Inflammatory macrophage treated with lipopolysaccharide for 1 hour (primary cell): ENCODE measurements at places on chromosomes 6 and 20.

DNA sequence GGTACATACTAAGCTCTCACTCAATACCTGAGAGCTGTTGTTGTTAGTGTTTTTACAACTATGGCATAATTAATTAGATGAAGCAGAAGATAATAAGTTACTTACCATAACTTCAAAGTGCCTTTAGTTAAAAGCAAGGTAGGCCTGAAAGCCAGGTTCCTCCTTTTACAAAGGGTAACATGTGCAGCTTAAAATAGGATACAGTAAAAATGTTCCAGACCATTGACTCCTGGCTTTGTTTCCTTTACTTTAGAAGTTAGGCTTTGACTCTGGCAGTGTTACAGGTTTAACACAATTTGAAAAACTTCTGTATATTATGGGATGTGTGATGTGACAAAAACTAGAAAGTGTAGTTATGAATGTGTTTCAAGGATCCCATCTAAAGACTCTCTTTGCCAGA lies 522.5 kb downstream of the EPM2A start:
- DNase-seq: no peak

DNA sequence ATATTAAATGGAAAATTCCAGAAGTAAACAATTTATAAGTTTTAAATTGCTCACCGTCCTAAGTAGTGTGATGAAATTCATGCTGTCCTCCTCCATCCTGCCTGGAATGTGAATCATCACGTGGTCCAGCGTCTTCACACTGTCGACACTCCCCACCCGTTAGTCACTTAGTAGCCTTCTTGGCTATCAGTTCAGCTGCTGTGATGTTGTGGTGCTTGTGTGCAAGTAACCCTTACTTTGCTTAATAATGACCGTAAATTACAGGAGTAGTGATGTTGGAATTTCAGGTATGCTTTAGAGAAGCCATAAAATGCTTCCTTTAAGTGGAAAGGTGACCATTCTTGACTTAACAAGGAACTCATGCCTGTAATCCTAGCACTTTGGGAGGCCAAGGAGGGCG lies 25.2 kb downstream of the RIOK1 start:
- DNase-seq: no peak

DNA sequence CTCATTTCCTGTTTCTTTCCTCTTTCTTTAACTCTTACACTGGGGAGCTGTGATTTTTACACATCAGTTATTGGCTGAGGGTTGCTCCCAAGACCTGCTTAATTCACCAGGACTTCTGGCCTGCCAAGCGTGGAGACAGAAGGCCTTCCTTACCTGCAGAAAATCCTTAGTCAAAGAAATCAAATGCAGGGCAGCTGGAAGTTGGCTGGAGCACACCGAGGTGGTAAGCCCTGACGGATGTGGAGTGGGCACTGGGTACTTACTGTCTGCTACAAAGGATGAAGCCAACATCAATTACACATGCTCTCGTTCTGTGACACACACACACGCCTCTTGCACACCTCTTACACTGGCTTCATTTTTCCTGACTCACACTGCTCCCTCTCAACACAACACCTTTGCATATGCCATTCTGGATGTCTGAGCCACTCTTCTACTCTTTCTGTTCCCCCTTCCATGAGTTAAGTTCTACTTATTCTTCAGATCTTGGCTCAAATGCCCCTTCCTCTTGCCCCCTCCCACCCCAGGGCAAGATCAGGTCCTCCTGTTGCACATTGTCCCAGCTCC lies 61.6 kb downstream of the TTI1 start:
- DNase-seq: no peak

DNA sequence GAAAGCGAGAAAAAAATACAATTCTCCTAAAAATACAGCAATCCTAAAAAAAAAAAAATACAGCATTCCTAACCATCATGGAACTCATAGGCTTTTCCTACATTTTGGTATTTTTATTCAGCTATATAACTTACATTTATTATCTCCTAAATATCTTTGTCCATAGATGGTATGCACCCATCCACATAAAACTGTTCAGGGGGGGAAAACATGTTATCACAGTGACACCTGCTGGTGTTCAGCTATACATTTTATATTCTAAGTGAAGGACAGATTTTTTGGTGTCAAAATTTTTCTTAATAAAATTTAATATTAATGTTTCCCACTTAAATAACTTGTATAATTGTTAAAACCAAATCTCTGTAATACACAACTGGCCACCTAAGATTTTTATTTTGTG lies 58.0 kb downstream of the BLOC1S5 start:
- DNase-seq: peak; percentile 4

GRCh38 chr20:1269850-1270249 lies 3.8 kb downstream of the SNPH start:
- no peak for DNase-seq

GRCh38 chr6:55184782-55185530 lies 10.6 kb downstream of the HCRTR2 start:
- DNase-seq: no peak

GRCh38 chr20:58597249-58597891 lies 53.7 kb upstream of the STX16 start:
- DNase-seq: no peak

DNA sequence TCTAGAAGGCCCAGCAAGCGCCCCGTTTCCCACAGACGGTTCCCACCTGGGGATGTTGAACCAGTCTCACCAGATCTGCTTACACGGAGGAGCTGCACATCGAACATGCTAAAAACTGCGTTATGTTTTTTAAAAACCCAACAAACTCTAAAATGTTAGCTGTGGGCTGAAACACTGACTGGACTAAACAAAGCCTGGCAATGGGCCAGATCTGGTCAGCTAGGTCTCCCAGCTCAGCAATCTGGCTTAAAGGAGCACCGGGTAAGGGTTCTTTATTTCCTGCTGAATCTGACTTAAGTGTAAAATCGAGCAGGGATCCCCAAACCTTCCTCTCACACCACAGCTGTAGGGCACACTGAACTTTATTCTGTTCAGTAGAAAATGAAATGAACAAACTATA lies 156.9 kb downstream of the FOXC1 start:
- no peak for DNase-seq

DNA sequence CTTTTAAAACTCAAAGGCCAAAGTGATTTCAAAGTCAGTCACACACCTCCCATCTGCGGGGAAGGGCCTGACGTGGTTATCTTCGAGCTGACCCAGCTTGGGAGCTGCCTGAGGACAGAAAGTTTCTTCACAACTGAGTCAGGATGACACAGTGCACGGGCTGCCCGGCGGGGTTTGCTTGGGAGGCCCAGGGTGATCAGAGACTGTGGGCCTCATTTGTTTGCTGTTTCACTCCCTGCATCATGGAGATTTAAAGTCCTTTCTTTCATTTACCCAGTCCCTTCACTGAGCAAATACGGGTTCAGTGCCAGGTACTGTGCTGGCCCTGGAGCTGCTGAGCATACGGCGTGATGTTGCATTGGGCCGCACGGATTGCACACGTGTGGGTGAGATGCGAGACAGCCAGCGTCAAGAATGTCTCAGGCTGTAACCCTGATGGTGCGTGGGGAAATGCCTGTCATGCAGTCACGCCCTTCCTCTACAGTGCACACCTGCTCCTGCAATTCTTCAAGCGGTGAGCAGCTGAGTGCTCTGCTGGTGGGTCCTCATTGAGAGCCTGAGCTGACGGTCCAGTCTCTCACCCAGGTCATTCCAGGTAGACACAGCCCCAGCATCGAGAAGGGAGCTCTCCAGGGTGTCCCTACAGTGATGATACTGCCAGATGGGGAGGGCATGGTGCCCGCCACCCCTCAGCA lies 82.7 kb upstream of the PMEPA1 start:
- no peak for DNase-seq

DNA sequence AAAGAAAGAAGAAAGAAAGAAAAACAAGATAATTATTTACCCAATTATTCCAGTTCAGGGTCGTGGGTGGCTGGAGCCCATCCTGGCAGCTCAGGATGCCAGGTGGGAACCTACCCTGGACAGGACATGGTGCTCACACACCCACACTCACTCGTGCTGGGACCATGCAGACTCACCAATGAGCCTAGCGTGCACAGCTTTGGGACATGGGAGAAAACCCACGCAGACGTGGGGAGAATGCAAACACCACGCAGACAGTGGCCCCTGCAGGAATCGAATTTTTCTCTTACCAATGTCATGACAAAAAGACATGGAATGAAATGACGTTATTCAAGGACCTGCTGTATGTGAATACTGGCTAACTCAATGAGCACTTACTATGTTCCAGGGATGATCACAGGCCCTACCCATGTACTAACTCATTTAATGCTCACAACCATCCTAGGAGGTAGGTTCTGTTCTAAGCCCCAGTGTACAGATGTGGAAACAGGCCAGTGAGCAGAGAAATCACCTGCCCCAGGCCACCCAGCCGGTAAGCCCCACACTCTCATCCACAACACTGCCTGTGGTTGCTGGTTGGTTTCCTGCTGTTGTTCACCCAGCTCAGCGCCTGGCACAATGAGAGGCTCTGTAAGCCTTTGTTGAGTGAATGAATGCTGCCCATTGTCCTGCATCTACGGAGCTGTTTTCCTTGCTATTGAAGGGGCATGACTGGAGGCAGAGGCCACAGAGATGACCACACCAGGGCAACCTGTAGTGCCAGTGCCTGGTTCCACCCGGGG lies 6.8 kb upstream of the PI16 start:
- DNase-seq: no peak

- DNase-seq: no peak
Observed at GRCh38 chr20:25233016-25233772, 14.7 kb upstream of the PYGB start.
